KG1 (cell line): ENCODE measurements at places on chromosomes 2 and 18.

- no peak for DNase-seq
Measured at GRCh38 chr2:64157792-64158191, 13.6 kb upstream of the PELI1 start.

DNA sequence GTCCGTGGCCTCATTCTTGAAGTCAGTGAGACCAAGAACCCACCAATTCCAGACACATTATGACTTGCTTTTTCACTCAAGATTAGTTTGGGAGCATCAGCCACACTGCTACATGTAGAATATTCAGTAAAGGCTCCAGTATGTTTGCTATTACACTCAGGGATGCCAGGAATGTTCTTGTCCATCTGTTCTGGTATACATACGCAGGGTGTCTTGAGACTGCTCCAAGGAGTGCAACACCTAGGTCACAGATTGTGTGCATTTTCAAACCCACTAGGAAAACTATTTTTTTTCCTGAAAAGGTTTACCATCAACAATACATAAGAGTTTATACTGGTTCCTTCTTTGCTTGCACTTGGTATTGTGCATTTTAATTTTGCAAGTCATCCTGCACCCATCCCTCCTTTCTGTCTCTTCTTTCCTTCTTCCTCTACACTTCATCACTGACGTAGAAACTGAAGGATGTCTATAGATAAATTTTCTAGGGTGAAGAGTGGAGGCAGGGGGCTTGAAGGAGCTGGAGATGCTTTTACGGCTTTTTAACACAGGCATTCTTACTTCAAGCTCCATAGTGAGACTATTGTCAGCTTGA is 35.3 kb upstream of the MAP2 start:
- no peak for DNase-seq

DNA sequence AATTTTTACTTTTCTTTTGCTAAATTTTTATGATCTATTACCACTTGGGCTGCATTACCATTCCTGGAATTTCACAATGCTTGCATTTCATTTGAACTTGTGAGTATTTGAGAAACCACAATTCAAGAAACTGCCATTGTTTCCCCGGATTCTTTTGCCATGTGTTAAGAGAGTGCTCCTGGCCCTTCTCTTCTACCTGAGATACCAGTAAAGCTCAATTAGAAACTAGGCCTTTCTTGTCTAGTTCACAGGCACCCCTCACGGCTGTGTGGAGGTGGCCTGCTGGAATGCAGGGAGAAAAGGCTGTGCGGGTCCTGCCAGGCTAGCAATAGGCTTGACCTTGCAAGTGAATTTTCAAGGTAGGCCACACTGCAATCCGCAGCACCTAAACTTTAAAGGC is 40.8 kb downstream of the ZEB2 start:
- DNase-seq = no peak

GRCh38 chr2:28975671-28976070 is 5.4 kb upstream of the TOGARAM2 start:
- no peak for DNase-seq

- no peak for DNase-seq
Measured at GRCh38 chr2:26850000-26850431, 2.1 kb downstream of the DPYSL5 start.

DNA sequence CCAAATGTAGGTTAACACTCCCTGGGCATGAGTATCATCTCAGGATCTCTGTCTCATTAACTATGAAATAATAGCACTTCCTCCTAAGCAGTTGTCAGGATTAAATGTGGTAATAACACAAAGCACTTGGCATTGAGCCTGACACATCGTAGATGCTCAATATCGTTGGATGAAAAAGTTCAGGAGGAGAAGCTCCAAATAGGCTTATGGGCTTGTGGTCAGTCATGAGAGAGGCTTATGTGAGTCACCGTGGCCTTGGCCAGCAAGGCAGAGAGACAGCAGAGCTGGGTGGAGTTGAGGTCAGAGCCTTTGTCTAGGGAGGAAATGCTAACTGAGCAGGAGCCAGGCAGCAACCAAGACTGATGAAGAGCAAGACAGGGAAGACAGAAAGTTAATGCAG is 68.3 kb upstream of the PPM1B start:
- no peak for DNase-seq

DNA sequence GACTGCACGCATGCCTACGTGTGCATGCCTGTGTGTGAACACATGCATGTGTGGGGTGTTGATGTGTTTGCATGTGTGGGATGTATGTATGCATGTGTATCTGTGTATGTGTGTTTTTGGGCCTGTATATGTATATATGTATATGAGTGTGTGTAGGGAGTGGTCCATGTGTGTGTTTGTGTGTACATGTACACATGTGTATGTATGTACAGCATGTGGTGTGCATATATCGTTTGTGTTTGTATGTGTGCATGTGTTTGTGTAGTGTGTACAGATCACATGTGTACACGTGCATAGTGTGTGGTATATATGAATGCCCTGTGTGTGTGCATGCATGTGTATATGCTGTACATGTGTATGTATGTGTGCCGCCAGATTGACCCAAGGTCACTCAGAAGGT is 54.2 kb upstream of the ASB18 start:
- no peak for DNase-seq

DNA sequence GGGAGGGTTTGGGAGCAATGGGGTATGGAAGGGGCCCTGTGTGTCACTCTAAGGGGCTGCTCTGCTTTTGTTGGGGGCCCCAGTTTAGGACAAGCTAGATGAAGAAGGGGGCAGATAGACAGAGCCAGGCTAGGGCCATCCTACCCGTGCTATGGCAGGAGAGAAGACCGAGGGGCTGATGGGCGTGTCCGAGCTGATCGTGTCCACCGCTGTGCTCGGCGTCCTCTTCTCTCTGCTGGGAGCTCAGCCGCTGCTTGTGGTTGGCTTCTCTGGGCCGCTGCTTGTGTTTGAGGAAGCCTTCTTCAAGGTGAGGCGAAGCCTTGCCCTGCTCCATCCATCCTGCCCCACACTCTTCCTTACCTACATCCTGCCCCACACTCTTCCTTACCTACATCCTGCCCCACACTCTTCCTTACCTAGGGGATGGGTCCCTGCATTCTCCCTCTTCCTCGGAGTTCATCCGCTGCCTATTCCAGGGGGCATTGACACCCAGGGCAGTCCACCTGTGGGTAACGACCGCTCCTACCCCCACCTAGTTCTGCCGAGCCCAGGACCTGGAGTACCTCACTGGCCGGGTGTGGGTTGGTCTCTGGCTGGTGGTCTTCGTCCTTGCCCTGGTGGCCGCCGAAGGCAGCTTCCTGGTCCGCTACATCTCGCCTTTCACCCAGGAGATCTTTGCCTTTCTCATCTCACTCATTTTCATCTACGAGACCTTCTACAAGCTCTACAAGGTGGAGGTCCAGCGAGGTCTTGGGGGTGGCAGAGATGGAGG is 8.9 kb downstream of the SLC4A3 start:
- no peak for DNase-seq

- DNase-seq = no peak
Measured at GRCh38 chr2:203535784-203536585, 884 bp upstream of the RAPH1 start.

- DNase-seq = no peak
Measured at GRCh38 chr2:188629753-188630527, 338.3 kb downstream of the GULP1 start.

DNA sequence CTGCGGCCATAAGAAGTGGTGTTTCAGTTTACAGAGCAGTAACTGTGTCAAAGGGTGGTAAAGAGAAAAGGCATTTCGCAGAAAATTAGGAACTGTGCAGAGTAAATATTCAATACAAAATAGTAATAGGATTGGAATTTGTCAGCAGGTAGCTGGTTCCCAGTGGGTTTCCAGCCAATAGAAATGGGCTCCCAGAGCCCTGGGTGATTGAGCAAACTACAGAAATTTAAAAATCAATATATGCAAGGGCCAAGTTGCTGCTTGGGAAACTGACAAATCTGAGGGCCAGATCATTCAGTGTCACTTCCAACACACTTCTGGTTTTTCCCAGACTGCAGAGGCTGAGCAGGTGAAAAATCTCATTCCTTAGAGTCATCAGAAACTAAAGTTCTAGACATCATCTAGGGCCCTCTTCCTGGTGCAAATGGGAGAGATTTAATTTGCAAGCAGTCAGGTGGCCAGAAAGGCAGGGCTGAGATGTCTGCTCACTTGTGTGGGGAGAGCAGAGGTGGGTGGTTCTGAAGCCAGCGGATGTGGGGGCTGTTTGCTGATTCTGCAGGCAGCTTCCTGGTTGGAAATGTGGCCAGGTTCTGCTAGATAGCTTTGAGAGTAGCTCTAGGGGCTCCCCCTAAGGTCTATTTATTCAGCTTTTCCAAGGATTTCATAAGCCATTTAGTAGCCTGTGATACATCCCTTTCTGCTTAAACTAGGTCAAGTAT is 182.4 kb downstream of the NCK2 start:
- DNase-seq = no peak

DNA sequence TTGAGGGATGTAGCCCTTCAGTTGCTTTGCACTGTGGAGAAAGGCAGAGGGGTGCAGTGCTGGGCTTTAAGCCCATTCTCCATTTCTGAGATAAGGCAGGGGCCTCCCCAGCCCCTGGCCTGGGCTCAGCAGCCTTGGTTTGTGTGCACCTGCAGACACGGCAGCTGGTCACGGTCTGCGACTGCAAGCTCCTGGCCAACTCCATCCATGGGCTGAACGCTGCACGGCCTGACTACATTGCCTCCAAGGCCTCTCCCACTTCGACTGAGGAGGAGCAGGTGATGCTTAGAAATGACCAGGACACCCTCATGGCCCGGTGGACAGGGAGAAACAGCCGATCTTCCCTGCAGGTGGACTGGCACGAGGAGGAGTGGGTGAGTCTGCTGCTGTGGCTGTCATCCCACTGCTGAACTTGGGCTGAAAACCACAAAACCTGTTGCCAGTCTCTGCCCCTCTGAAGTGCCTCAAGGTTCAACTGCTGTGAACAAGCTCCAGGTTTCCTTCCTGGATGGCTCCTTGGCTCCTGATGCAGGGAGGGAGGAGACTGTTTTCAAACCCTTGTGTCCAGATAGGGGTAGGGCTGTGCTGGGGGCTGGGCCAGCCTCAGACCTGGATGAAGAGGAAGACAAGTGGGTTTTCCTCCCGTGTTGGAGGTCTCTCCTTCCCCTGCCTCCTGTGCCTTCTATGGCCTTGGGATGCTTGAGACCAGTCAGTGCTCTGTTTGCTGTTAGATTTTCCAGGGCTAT is 54.0 kb downstream of the COA5 start:
- no peak for DNase-seq
